ENCODE measurements at places on chromosomes 3 and 15.

DNA sequence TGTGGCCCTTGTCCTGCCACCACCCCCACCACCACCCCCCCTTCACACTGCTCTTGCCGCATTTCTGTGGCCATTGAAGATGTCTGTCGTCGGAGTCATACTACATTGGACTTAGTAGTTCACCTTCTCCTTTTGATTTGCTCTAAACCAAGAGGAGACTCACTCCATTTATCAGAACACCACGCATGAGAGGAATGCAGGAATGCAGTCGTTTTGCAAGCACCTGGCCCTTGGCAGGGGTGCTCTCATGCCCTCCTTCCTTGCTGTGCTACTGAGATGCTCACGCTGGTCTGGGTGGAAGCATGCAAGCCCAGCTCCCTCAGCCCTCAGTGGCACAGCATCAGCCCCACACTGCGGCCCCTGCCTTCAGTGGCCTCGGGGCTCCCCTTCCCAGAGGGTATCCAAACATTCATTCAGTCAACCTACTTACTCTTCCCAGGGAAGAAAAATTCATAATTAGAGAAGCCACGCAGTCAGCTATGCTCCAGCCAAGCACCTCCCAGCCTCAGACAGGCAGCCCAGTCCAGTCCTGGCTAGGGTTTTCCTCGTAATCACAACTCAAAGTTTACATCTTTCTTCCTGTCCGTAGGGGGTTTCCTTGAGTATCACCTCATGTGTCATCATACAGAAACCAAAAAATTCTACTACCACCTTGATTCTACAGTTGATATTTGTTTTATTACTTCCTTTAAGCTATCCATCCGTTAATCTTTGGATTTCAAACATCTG lies 520.0 kb downstream of the GABRG3 start:
- no peak for DNase-seq

DNA sequence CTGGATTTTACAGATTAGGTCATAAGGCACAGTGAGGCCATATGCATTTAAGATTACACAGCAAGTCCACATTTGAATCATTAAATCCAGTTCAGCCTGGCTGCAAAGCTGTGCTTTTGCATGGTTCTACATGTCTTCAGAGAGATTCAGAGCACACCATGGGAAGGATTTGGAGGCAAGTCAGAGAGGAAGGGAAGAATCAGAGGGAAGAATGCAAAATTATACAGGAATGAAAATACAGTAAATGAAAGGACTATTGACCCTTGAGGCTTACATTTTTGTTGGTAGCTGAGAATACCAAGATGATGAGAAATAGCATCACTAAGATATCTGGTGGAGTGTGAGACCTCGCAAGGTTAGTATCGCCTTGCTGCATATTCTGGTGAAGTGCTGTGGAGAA lies 13.9 kb downstream of the FILIP1L start:
- DNase-seq: no peak

GRCh38 chr3:65411367-65411766 lies 627.4 kb downstream of the MAGI1 start:
- DNase-seq: no peak

GRCh38 chr15:42159381-42160015 lies 3.1 kb upstream of the PLA2G4F start:
- DNase-seq: no peak

GRCh38 chr15:72105111-72105510 lies 12.8 kb downstream of the MYO9A start:
- DNase-seq: no peak

GRCh38 chr3:6806991-6807390 lies 53.9 kb upstream of the GRM7 start:
- DNase-seq: no peak

DNA sequence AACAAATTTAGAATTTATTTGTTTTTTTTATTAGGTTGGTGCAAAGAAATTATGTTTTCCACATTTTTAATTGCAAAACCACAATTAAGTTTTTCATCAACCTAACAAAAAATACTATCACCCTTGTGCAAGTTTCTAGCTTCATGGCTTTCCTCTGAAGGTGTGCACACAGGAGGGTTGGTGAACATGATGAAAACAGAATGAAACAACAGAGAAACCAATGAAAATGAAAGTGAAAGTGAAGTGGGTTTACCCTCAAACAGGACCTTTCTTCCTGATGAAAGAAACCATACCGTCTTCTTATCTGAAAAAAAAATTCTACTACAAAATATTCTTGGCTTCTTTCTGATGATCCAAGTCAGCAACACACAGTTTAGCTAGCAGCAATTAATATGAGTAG lies 71.9 kb upstream of the FEZF2 start:
- DNase-seq: no peak

GRCh38 chr3:126449621-126450051 lies 26.1 kb downstream of the ZXDC start:
- no peak for DNase-seq

DNA sequence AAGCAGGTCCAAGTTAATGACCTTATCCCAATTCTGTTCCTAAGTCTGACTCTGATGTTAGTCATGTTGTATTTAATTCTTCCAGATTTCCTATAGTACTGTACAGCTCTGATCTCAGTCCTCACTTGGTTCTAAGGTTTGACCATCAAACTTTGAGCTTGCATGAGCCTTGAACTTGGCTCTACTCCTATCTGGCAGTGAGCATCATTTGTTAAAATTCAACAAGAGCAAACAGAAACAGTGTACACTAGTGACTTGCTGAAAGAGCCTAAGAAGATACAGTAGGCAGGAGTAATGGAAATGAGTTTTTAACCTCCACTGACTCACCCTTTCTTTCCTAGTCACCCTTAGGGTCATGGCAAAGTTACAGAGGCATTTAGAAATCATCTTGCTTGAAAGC lies 451.1 kb upstream of the TPRG1 start:
- no peak for DNase-seq

DNA sequence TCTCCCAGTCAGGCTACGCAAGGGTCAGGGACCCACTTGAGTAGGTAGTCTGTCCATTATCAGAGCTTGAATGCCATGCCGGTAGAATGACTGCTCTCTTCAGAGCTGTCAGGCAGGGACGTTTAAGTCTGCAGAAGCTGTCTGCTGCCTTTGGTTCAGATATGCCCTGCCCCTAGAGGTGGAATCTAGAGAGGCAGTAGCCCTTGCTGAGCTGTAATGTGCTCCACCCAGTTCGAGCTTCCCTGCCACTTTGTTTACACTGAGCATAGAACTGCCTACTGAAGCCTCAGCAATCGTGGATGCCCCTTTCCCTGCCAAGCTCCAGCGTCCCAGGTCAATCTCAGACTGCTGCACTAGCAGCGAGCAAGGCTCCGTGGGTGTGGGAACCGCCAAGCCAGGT lies 57.5 kb upstream of the SETMAR start:
- no peak for DNase-seq

- no peak for DNase-seq
Measured at GRCh38 chr3:186664506-186664905, 1.3 kb upstream of the HRG start.
